Gastrocnemius medialis (tissue), 4 donors: ENCODE measurements at places on chromosomes 7 and 10. TPM values are rescaled to one million over a fixed set of nuclear protein-coding genes. Genes with fewer than 3 reads are reported as not detected.

GRCh38 chr10:21675157-21675796, 141.2 kb downstream of the MLLT10 start:
- no peaks in the 10 kb centered on the region for H3K27me3 ChIP-seq
- H3K36me3 ChIP-seq: no peaks in the 10 kb centered on the region
- no peaks in the 10 kb centered on the region for H3K4me1 ChIP-seq
- no peak overlapping the region for H3K4me3 ChIP-seq

GRCh38 chr7:84231157-84231556, 36.6 kb upstream of the SEMA3A start:
- H3K27ac ChIP-seq: no peak overlapping the region
- no peak overlapping the region for H3K4me3 ChIP-seq
- H3K4me1 ChIP-seq: no peaks in the 10 kb centered on the region
- H3K36me3 ChIP-seq: no peaks in the 10 kb centered on the region
- H3K27me3 ChIP-seq: no peaks in the 10 kb centered on the region

GRCh38 chr10:73899423-73899822, 11.5 kb upstream of the PLAU start:
- peaks cover 3% of the 10 kb centered on the region for H3K4me1 ChIP-seq
- no peak overlapping the region for H3K4me3 ChIP-seq
- H3K36me3 ChIP-seq: no peaks in the 10 kb centered on the region
- H3K27ac ChIP-seq: no peak overlapping the region
- no peak for DNase-seq
- H3K27me3 ChIP-seq: no peaks in the 10 kb centered on the region

GRCh38 chr7:19161671-19162070, 16.4 kb upstream of the FERD3L start:
- H3K4me1 ChIP-seq: no peaks in the 10 kb centered on the region
- H3K27me3 ChIP-seq: no peaks in the 10 kb centered on the region
- H3K27ac ChIP-seq: no peak overlapping the region
- H3K4me3 ChIP-seq: no peak overlapping the region
- no peaks in the 10 kb centered on the region for H3K36me3 ChIP-seq

DNA sequence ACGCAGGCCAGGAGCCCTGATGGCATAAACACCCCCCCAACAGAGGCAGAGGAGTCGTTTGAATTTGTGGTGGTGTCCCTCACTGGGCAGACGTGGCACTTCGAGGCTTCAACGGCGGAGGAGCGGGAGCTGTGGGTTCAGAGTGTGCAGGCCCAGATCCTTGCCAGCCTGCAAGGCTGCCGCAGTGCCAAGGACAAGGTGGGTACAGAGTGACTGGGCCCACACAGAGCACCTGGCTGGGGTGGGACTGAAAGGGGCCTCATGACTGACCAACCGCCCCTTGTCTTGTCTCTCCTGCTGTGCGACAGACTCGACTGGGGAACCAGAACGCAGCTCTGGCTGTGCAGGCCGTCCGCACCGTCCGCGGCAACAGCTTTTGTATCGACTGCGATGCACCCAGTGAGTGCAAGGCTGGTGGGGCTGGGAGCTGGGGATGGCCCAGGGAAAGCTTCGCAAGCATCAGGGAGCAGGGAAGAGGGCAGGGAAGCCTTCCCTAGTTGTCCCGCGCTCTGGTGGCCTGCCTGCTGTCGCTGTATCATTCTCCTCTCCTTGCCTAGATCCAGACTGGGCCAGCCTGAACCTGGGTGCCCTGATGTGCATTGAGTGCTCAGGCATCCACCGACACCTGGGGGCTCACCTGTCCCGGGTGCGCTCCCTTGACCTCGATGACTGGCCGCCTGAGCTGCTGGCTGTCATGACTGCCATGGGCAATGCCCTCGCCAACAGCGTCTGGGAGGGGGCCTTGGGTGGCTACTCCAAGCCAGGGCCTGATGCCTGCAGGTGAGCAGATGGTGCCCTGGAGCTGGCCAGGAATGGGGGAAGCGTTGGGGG, 25.4 kb downstream of the GBX1 start:
- no peaks in the 10 kb centered on the region for H3K4me1 ChIP-seq
- H3K27me3 ChIP-seq: no peaks in the 10 kb centered on the region
- no peaks in the 10 kb centered on the region for H3K36me3 ChIP-seq
- H3K27ac ChIP-seq: no peak overlapping the region
- H3K4me3 ChIP-seq: no peak overlapping the region

- peaks cover 28% of the 10 kb centered on the region for H3K36me3 ChIP-seq
- no peak for DNase-seq
- H3K27me3 ChIP-seq: no peaks in the 10 kb centered on the region
- H3K4me1 ChIP-seq: no peaks in the 10 kb centered on the region
- no peak overlapping the region for H3K27ac ChIP-seq
These were observed 20.7 kb downstream of the COX15 start for GRCh38 chr10:99711129-99711719.

GRCh38 chr7:150435047-150435389, 15.4 kb upstream of the GIMAP8 start:
- no peak overlapping the region for H3K4me3 ChIP-seq
- DNase-seq: no peak
- H3K36me3 ChIP-seq: no peaks in the 10 kb centered on the region

- no peak overlapping the region for H3K4me3 ChIP-seq
- H3K4me1 ChIP-seq: no peaks in the 10 kb centered on the region
- H3K36me3 ChIP-seq: peaks cover 89% of the 10 kb centered on the region
- H3K27ac ChIP-seq: no peak overlapping the region
- no peak for DNase-seq
- no peaks in the 10 kb centered on the region for H3K27me3 ChIP-seq
These were observed 33.0 kb downstream of the KIF5B start for GRCh38 chr10:32023264-32023663.

DNA sequence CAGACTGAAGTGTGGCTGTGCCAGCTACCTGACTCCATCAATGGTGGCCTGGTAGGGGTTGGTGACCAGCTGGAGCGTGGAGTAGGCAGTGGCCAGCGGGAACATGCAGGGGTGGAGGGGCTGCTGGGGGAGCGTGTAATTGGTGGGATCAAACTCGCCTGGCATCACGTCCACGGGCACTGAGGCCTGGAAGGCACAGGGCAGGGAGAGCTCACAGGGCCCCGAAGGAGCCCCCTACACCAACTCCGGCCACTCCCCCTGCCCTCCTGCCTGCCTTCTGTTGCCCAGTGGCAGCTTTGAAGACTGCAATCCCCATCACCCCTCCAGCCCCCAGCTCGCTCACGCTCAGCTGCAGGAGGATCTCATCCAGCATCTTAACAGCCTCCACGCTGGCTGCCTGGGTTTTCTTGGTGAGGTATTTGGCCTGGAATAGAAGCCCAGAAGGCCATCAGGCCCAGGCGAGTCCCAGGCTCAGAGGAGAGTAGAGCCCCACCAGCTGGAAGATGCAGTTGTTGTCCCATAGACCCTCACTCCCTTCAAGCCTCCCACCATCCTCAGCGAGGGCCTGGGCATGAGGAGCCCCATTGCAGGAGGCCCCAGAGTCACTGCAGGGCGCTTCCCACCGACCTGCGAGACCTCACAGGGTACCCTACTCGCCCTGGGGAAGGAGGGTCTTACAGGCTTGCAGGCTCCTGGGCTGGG, 7.1 kb downstream of the POLD2 start:
- H3K36me3 ChIP-seq: no peaks in the 10 kb centered on the region
- no peaks in the 10 kb centered on the region for H3K27me3 ChIP-seq
- no peak overlapping the region for H3K27ac ChIP-seq
- peaks cover 23% of the 10 kb centered on the region for H3K4me1 ChIP-seq
- H3K4me3 ChIP-seq: no peak overlapping the region

DNA sequence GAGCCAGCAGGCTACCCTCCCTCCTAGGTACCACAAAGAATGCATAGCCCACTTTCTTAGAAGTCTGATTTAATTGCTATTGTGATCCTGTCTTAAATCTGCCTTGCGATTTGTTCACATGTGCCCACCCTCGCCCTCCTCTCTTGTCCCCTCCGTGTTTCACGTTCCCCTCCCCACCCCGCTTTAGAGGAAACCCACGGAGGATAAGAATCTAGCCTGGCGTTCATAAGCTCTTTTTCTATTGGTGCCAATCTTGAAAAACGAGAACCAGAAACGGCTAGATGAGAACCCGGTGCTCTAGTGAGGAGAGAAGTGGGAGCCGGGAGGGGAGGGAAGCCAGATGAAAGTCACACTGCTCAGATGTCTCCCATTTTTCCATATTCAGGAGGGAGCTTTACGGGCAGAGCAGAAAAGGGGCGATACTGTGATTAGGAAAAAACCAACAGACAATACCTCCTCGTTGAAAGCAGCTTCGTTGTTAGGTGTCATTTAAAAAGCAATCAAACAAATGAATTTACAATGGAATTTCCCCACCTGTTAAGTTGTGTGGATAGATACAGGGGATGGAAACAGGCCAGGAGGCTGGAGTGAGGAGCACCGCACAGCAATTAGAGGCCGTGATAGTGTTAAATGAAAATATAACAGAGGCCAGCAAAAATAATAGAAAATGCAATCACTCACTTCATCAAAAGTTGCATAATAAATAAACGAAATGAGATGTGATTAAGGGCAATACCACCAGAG, 272.1 kb downstream of the GATA3 start:
- no peaks in the 10 kb centered on the region for H3K36me3 ChIP-seq
- no peak overlapping the region for H3K27ac ChIP-seq
- no peak overlapping the region for H3K4me3 ChIP-seq
- no peaks in the 10 kb centered on the region for H3K4me1 ChIP-seq
- no peaks in the 10 kb centered on the region for H3K27me3 ChIP-seq

GRCh38 chr10:114436941-114437340, 32.6 kb upstream of the AFAP1L2 start:
- no peaks in the 10 kb centered on the region for H3K4me1 ChIP-seq
- H3K4me3 ChIP-seq: no peak overlapping the region
- no peak for DNase-seq
- H3K36me3 ChIP-seq: peaks cover 52% of the 10 kb centered on the region

DNA sequence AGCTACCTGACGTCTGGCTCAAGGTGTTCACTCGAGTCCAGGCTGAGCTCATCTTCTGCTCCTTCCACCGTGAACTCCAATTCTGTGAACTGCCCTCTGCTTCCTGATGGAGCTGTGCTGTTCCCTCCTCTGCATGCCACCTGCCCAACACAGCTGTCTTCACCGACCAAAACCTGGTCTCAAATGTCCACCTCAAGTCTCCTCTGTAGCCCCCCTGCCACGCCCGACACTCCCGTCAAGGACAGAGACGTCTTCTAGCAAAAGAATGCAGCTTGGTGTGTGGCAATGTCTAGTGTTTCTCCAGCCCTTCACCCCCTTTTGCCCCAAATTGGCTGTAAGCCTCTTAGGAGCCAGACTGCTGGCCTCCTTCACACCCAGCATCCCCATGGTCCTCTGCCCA, 305.1 kb downstream of the DNAJB6 start:
- H3K27me3 ChIP-seq: no peaks in the 10 kb centered on the region
- no peaks in the 10 kb centered on the region for H3K4me1 ChIP-seq
- H3K36me3 ChIP-seq: no peaks in the 10 kb centered on the region
- no peak overlapping the region for H3K27ac ChIP-seq

DNA sequence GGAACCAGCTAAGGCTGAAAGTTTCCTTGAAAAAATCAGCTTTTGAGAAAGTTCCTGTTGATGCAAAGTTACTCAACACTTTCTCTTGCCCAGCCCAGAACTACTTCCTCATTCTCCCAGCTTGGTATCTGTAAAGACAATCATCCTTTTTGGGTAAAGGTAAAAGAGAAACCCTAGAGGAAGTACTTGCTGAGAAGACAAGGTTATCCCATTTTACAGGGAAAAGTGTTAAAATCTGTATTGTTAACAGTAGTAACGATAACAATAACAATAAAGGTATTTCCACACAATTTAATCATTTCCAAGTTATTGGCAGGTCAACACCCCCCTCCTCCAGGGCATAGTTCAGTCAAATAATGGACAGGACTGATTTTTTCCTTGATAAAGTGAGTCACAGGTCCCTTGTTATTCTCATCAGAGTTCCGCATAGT, 2.4 kb downstream of the ALOX5 start:
- H3K36me3 ChIP-seq: no peaks in the 10 kb centered on the region
- H3K27me3 ChIP-seq: peaks cover 51% of the 10 kb centered on the region
- H3K4me3 ChIP-seq: no peak overlapping the region
- H3K4me1 ChIP-seq: no peaks in the 10 kb centered on the region
- no peak overlapping the region for H3K27ac ChIP-seq
- DNase-seq: no peak

DNA sequence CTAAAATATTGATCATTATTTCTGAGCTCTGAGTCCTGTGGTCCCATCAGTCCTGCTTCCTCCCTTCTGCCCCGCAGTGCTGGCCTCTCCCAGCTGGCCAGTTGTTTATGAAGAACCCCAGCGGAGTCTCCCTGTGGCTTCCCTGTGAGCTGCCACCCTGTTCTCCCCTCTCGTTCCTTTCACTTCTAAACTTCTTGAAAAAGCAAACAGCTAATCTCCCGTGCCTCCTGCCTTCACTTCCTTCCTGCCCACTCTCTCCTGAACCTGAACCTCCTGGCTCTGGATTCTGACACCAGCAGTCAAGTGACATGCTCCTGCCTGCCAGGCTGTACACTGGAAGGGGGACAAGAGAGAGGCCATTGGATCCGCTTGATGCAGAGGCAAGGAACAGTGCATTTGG, 63.7 kb upstream of the ZPBP start:
- H3K4me3 ChIP-seq: no peak overlapping the region
- H3K4me1 ChIP-seq: no peaks in the 10 kb centered on the region
- H3K27ac ChIP-seq: no peak overlapping the region
- no peaks in the 10 kb centered on the region for H3K36me3 ChIP-seq

- H3K36me3 ChIP-seq: no peaks in the 10 kb centered on the region
- H3K27ac ChIP-seq: peak overlapping the region; percentile 95
- peaks cover 45% of the 10 kb centered on the region for H3K4me1 ChIP-seq
- DNase-seq: no peak
These were observed 72.2 kb downstream of the DAGLB start for GRCh38 chr7:6375348-6376101.

GRCh38 chr10:123017421-123018165, 8.8 kb downstream of the ACADSB start:
- no peak overlapping the region for H3K27ac ChIP-seq
- no peaks in the 10 kb centered on the region for H3K36me3 ChIP-seq
- no peaks in the 10 kb centered on the region for H3K4me1 ChIP-seq

DNA sequence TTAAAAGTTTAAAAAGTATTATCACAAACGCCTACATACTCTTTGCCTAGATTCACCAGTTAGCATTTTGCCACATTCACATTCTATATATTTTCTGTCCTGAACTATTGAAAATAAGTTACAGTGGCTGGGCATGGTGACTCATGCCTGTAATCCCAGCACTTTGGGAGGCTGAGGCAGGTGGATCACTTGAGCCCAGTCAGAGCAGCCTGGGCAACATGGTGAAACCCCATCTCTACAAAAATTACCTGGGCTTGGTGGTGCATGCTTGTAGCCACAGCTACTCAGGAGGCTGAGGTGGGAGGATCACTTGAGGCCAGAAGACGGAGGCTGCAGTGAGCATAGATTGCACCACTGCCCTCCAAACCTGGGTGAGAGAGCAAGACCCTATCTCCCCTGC, 5.3 kb downstream of the ARPC1A start:
- H3K27me3 ChIP-seq: no peaks in the 10 kb centered on the region
- peak overlapping the region; percentile 47 for H3K27ac ChIP-seq
- no peak overlapping the region for H3K4me3 ChIP-seq

GATA3 gene
- total RNA-seq: 0.61 TPM

EPHA1 gene
- total RNA-seq: not detected

TUBB8 gene
- not detected for total RNA-seq

HMX3 gene
- total RNA-seq: not detected

AP5Z1 gene
- total RNA-seq: 11.2 TPM

CYP2W1 gene
- total RNA-seq: not detected

MUC12 gene
- total RNA-seq: 1.4 TPM

GSAP gene
- 8.3 TPM for total RNA-seq

SLC16A9 gene
- 1.3 TPM for total RNA-seq

RNF32 gene
- total RNA-seq: not detected
